ENCODE measurements at places on chromosomes 3 and 15. TPM values are rescaled to one million over a fixed set of nuclear protein-coding genes. Genes with fewer than 3 reads are reported as not detected.

GRCh38 chr3:98807561-98807960 lies 44.4 kb downstream of the ST3GAL6 start:
- DNase-seq: no peak

GRCh38 chr3:168847291-168847883 lies 751.7 kb upstream of the GOLIM4 start:
- peak; percentile 69 for DNase-seq

- no peak for DNase-seq
Measured at GRCh38 chr3:13427662-13428603, 7.8 kb upstream of the NUP210 start.

- no peak for DNase-seq
Measured at GRCh38 chr3:159008401-159008800, 206.5 kb downstream of the MFSD1 start.

DNA sequence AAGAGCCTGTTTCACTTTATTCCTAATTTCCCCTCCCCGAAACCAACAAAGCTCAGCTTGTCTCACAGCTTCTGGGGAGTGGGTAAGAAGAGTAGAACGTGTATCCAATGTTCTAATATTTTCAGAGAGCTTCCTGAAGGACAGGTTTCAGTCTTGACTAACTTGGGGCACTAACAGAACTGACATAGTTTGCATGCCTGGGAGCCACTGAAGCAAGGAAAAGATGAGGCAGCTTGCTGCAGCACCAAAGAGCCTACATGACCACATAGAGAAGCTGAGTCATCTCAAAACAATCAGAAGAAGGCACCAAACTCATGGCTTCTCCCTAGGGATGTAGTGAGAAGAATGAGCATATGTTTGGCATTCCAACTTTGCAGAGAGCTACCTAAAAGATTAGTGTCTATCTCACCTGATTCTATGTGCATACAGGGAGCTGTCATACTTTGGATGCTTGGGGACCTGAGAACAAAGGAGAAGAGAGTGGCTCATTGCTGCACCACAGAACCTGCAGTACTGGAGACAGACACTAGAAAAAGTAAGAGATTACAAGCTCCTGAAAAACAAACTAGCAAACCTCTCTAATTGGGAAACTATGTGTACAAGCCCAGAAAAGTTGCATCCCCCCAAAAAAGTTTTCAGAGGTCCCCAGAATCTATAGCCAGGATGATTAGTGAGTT lies 86.9 kb downstream of the DCLK3 start:
- no peak for DNase-seq

GRCh38 chr3:63613561-63613960 lies 38.9 kb upstream of the SNTN start:
- DNase-seq: no peak

The ABI3BP gene
- total RNA-seq: not detected

The CASR gene
- total RNA-seq: not detected

The ZIC1 gene
- total RNA-seq: not detected

The TM6SF1 gene
- total RNA-seq: not detected
